ENCODE measurements at places on chromosomes 1 and 21. TPM values are rescaled to one million over a fixed set of nuclear protein-coding genes. Genes with fewer than 3 reads are reported as not detected.

GRCh38 chr1:6512245-6512907, 20.9 kb upstream of the PLEKHG5 start:
- DNase-seq, result no peak

DNA sequence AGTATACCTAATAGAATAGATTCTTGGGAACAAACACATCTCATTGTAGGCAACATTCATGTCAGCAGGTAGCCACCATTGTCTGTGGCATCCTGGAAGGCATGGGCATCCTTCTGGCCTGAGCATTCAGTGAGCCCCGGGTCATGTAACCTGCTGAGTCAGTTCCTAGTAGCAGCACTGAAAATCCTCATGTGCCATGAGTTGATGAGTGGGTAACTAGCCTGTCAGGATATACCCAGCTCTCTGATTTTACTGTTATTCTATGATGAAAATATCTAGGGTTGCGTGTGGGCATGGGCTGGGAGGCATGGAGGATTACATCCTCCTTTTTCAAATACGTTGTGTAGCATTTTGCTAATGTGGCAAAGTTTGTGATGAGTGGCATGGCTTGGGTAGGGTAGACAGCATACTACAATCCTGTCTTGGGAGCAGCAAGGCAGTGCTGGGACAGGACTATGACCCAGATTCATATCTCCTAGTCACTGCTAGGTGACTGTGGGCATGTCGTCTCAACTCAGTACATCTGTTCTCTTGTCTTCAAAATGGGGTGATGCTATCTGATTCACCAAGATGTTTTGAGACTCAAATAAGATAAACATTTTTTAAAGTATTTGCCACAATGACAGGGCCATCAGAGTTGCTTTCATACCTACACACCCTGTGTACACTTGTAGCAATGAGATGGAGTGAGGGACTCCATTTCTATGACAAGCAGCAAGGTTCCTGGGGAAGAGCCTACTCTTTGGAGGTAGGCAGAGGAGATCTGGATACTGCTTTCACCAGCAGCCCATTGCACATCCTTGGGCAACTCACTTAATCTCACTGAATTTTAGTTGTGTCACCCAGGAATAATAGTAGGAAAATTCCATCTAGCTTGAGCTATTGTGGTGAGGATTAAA, 62.5 kb downstream of the CD58 start:
- DNase-seq, result no peak

DNA sequence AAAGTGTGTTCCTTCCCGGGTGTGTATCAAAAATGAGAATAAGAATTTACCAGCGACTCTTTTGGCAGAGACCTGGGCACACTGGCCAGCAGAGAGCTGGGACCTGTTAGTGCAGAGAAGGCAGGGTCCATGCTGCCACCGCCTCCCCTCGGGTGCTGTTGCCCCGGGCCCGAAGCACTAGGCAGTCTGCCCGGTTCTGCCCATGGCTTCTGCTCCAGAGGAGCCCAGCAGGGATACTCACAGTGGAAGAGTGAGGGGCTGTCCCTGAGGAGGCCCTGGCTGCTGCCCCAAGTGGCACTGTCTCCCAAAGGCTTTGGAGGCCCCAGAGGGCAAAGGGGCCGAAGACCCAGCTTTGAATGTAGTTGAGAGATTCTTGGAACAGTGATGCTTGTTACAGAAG, 80.5 kb downstream of the MIS18A start:
- DNase-seq, result no peak

GRCh38 chr1:202760589-202760988, 47.6 kb downstream of the KDM5B start:
- no peak for DNase-seq

- DNase-seq, result no peak
These were observed 246.4 kb upstream of the ADAMTS5 start for GRCh38 chr21:27213303-27213702.

- peak; percentile 32 for DNase-seq
These were observed 878.9 kb upstream of the CXADR start for GRCh38 chr21:16633831-16634459.

- DNase-seq, result no peak
These were observed 85.8 kb upstream of the ZNF648 start for GRCh38 chr1:182147136-182147820.

DNA sequence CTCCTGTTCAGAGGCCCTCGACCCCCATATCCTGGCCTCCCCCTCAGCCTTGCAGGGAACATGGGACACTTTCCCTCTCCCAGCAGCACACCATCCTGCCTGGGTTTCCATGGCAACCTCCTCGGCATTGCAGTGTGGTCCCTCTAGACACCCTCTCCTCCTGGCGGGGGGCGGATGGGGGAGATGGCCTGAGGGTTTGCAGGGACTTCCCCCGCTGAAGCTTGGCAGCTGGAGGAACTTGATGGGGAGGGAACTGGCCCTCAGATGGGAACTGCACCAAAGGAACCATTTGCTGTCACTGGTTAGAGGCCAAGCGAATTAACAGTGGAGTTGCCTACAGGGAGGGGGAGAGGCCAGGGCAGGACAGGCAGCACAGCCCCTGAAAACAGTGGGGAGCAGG, 28.7 kb downstream of the RIMS3 start:
- no peak for DNase-seq

DNA sequence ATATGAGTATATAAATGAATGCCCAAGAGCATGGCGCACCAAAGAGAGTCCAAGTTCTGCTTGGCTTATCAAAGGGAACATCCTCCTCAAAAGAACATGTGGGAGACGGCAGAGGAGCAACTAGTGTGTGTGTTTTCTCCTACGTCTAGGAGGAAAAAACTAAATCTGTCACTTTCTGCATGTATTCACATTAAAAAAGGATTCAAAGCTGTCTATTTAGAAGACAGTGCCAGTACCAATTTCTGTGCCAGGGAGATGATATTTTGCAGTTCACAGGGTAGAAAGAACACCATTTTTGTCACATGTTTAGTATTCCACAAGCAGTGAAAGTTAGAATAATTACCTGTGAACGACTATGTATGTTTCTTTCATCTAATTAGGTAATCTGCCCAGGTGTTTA, 42.5 kb upstream of the IFNAR2 start:
- DNase-seq, result no peak

DNA sequence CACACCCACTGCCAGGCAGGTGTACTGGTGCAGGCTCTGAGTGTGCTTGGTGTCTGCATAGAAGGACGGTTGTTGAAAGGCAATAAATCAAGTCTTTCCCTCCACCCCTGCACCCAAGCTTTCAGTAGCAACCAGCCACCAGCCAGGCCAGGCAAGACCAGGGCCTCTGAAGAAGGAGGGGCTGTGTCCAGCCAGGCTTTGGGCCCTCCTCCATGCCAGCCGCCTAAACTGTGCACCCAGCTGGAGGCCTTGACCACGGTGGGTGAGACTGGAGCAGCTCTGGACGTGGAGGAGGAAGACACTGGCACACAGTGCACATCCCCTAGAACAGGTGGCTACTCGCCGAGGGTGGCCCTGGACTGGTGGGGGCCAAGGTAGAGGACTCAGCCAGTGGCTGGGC, 4.9 kb downstream of the OLIG2 start:
- DNase-seq, result no peak

DNA sequence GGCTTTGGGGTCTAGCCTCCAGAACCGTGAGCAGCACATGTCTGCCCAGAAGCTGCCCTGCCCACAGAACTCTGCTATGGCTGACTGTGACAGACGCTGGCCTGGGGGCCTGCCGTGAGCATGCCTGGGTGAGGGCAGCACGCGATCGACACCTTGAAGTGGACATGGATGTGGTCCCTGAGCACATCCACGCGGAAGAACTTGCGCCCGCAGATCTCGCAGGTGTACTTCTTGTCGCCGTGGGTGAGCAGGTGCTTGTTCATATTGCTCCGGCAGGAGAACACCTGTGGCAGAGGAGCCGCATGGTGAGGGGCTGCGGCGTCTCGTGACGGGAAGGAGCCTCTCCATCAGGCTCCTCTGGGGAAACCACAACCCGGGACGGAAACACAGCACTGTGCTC, 56.0 kb downstream of the PRDM15 start:
- no peak for DNase-seq

DNA sequence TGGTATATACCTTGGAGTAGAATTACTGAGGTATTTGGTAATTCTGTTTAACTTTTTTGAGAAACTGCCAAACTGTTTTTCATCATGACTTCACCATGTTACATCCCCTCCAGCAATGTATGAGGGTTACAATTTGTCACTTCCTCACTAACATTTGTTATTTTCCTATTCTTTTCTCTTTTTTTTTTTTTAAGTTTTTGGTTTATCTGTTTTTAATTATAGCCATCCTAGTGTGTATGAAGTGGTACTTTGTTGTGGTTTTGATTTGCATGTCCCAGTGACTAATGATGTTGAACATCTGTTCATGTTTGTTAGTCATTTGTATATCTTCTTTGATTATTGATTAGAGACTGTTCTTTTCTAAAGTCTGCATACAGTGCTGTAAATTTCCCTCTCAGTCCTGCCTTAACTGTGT, 147.3 kb downstream of the HS2ST1 start:
- no peak for DNase-seq

AADACL3 gene
- polyA plus RNA-seq, result not detected

GRCh38 chr1:224387302-224387912, 30.7 kb downstream of the CNIH4 start:
- peak; percentile 8 for DNase-seq

DNA sequence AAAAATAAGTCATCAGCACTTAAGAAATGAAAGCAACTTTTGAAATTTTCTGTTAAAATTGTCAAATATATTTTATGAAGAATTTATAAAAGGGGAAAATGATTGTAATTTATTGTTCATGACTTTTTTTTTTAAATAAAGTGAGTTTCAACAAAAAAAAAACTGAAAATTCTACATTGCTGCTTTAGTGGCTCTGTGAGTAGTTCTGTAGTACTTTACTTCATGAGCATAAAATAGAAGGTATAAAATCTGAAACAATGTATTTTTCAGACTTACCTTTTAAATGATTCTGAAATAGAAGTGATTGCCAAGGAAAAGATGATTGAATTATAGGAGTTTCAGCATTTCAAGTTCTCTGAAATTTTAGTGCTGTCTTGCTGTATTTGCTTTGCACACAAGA, 13.8 kb downstream of the PDIK1L start:
- DNase-seq, result no peak

SMIM12 gene
- polyA plus RNA-seq, result 23.3 TPM

GRCh38 chr1:154459080-154459479, 42.9 kb upstream of the TDRD10 start:
- no peak for DNase-seq

VSIG8 gene
- not detected for polyA plus RNA-seq

PDC gene
- 0.27 TPM for polyA plus RNA-seq

CACHD1 gene
- polyA plus RNA-seq, result 13.0 TPM

- peak; percentile 11 for DNase-seq
These were observed 26.7 kb upstream of the RPTN start for GRCh38 chr1:152185544-152186391.

DNA sequence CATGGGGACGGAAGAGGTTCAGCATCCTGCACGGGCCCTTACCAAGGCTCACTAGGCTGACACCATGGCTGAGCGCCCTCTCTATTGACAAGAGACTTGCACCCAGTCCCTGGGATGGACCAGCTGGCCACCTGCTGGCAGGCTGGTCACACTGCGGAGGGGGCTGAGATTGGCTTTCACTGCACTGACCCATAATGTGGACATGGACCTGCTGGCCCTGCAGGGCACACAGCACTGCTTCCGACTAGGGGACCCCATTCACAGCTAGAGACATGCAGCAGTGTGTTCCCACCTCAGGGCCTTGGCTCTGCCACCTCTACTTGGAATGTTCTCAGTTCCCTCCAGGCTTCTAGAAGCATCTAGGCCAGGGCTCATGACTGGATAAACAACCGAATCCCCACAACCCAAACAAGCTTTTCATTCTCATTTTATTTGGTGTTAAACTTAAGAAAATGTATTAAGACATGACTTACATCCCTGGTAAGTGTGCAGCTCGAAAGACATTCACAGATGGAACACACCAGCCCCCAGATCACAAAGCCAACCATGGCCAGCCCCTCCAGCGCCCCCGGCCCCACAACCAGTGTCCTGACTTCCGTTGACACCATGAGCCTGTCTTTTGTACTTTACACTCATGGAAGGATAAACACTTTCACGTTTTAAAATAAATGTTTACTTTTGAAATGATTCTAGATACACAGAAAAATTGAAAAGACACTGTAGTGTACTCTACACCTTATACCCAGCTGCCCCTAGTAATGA, 9.3 kb upstream of the SRARP start:
- DNase-seq, result peak; percentile 40

DNA sequence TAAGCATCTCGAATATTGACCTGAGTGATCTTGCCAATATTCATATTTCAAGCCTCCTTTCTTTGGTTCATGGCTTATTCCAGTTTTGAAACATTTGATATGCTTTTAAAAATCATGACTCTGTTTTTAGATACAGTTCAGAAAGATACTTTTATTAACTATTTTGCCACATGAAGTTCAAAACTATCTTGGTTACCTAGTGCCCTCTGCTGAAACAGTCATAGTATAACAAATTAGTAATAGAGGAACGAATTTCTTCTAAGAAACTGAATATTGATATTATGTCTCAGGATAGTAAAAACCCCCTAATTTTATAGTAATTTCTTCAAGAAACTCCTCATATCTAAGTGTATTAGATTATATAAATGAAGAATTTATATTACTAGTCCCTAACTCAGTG, 52.6 kb upstream of the RC3H1 start:
- DNase-seq, result peak; percentile 3

OR10J1 gene
- polyA plus RNA-seq, result not detected

KCNE2 gene
- polyA plus RNA-seq, result 0.75 TPM

DNA sequence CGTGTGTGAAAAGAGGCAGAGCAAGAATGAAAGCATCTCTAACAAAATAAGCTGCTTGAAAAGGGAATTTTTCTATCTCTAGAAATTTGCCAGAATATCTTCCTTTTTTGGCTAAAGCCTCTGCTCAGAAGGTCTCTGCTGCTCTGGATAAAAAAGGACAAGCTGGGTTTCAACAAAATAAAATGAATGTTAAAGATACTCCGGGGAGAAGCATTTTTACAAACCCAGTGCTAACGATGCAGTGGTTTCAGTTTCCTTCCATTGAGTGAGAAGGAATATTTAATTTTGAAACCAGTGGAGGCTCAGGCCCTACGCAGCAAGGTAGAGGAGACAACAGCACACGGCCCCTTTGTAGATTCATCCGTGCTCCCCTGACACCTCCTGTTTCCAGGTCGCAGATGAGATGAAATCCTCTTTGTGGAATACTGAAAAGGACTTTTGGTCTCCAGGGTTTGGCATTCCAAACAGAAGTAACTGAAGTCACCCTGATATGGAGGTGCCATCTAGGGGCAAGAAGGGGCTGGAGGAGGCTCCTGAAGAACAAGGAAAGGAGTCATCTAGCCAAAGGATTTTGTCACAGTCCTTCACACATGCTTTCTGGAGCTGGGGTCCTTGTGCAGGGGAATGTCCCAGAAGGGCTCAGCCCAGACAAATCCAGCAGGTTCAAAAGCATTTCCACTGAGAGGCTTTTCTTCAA, 65.7 kb upstream of the SYT6 start:
- peak; percentile 40 for DNase-seq

TSPAN1 gene
- polyA plus RNA-seq, result not detected

Data from hindlimb muscle (tissue), 1 donor.